ENCODE measurements at places on chromosomes 3 and 15. TPM values are rescaled to one million over a fixed set of nuclear protein-coding genes. Genes with fewer than 3 reads are reported as not detected.

Gene XCR1
- total RNA-seq = not detected

Gene P2RY14
- not detected for total RNA-seq

Gene CCR3
- total RNA-seq = not detected

Gene TRIM71
- 0.05 TPM for total RNA-seq

Gene COL7A1
- total RNA-seq = 36.6 TPM

Gene THAP10
- 2.2 TPM for total RNA-seq

Gene ADGRG7
- total RNA-seq = not detected

Gene RHOV
- 0.12 TPM for total RNA-seq

Gene P2RY13
- not detected for total RNA-seq

Gene ATP13A5
- total RNA-seq = not detected

Gene SELENOK
- total RNA-seq = 33.7 TPM

Gene ERC2
- total RNA-seq = 1.6 TPM

Gene SH2D7
- not detected for total RNA-seq

DNA sequence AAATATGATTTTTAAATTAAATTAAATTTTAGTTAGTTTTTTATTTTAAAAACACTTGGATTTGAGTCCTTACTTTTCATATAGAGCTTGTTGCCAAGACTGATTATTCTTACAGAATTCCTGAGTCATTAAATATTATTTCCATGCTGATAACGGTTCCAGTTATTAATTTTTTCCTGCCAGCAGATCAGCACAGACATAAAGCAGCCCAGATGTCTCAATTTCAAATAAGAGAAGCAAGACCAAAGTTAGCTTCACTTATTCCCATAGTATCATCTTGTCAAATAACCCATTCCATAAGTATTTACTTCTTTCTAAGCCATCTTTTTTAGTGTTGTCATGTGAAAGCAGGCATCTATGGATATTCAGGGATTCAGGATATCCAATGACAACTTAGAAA is 75.3 kb downstream of the SSR3 start:
- no peaks in the 10 kb centered on the region for H3K36me3 ChIP-seq
- no peak for DNase-seq
- H3K27ac ChIP-seq = no peak overlapping the region
- no peaks in the 10 kb centered on the region for H3K27me3 ChIP-seq

GRCh38 chr3:45817831-45818522 is 21.6 kb upstream of the SLC6A20 start:
- H3K4me1 ChIP-seq = peaks cover 26% of the 10 kb centered on the region
- peaks cover 13% of the 10 kb centered on the region for H3K36me3 ChIP-seq
- H3K27me3 ChIP-seq = no peaks in the 10 kb centered on the region
- DNase-seq = no peak
- no peak overlapping the region for H3K4me3 ChIP-seq
- peak overlapping the region; percentile 92 for H3K27ac ChIP-seq

DNA sequence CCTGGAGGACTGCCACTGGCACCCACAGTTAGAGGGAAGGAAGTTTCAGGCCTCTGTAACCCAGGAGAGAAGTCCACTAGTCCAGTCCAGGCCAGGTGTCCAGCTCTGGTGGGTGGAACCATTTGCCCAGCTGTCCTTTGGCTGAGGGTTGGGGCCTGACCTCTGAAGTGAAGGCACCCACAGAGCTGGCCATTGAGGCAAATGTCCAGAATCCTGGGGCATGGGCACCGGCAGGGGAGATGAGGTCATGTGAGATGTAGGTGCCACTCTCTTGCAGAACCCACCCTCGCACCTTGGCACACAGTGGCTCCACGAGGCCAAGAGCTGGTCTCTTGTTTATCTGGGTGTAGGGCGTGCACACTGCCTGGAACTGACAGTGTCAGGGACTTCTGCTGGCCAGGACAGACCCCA is 162.8 kb downstream of the SMAD6 start:
- no peaks in the 10 kb centered on the region for H3K27me3 ChIP-seq
- peak; percentile 59 for DNase-seq
- H3K4me1 ChIP-seq = peaks cover 16% of the 10 kb centered on the region
- no peak overlapping the region for H3K27ac ChIP-seq
- no peak overlapping the region for H3K4me3 ChIP-seq

GRCh38 chr3:15500107-15500724 is 21.3 kb downstream of the COLQ start:
- no peaks in the 10 kb centered on the region for H3K27me3 ChIP-seq
- H3K27ac ChIP-seq = no peak overlapping the region
- DNase-seq = no peak
- H3K36me3 ChIP-seq = peaks cover 3% of the 10 kb centered on the region

- no peak for DNase-seq
- H3K36me3 ChIP-seq = no peaks in the 10 kb centered on the region
- peaks cover 61% of the 10 kb centered on the region for H3K27me3 ChIP-seq
These were observed 9.6 kb upstream of the SATB1 start for GRCh38 chr3:18434711-18435110.

DNA sequence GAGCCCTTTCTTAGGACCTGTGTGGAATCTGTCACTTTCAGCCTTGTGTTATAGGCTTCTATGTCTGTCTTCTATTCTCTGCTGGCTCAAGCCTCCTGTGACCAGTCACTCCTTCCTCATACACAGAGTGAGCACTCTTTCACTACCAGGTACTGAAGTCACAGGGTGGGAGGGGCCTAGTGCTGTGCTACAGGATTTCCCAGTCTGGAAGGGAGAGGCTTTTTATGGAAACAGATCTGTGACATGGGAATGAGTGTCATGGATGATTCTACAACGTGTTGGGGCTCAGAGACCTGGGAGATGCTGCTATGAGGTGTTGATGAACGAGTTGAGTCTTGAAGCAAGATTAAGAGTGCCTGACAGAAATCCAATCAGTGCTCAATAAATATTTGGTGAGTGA is 100.5 kb downstream of the PDCD6IP start:
- H3K27ac ChIP-seq = no peak overlapping the region
- H3K36me3 ChIP-seq = peaks cover 6% of the 10 kb centered on the region
- no peak overlapping the region for H3K4me3 ChIP-seq
- peaks cover 3% of the 10 kb centered on the region for H3K27me3 ChIP-seq

DNA sequence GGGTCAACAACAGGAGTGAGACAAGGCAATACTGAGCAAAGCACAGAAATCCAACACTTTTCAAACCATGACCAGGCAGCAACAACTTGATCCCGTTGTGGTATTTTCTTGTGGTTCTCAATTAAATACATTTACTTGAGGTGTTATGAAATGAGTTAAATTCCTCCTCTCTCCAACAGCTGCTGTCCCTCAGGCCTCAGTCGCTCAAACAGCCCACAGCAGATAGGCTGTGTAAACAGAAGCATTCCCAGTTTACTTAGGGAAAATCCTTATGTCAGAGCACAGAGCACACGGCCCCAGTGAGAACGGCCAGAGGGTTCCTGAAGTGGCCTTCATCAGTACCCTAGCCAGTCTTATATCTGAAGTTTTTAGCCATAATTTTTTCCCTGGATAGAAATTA is 359.9 kb downstream of the AGBL1 start:
- no peaks in the 10 kb centered on the region for H3K36me3 ChIP-seq
- no peaks in the 10 kb centered on the region for H3K27me3 ChIP-seq
- H3K27ac ChIP-seq = no peak overlapping the region
- H3K4me3 ChIP-seq = no peak overlapping the region
- DNase-seq = no peak

DNA sequence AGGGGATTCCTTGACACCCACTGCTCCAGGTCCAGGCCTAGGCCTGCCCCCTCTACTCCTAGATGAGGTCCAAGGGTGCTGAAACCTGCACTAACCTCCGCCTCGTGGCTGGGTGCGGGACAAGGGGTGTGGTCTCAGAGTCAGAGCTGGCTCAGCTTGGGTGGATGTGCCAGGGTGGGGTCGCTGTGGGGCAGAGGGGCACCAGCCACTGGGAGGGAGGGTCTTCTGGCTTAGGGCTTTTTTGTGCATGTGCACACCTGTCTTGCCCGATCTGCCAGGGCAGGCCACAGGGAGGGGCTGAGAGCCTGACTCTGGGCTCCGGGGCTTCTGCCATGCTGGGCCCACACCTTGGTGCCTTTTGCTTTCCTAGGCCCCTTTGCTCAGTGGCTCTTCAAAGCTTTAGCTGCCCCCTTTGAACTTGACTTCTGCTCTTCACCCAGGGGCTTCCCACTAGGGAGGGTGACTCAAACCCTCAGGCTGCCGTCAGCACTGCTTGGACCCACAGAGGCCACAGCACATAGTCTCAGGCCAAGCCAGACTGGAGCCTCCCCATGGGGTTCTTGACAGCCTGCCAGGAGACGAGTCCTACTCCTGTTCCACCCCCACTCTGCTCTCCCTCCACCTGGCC is 73.0 kb downstream of the KLF13 start:
- no peak for DNase-seq
- H3K27ac ChIP-seq = no peak overlapping the region
- no peak overlapping the region for H3K4me3 ChIP-seq
- H3K36me3 ChIP-seq = no peaks in the 10 kb centered on the region
- peaks cover 33% of the 10 kb centered on the region for H3K4me1 ChIP-seq
- H3K27me3 ChIP-seq = no peaks in the 10 kb centered on the region

GRCh38 chr3:133127381-133127780 is 89.2 kb downstream of the TMEM108 start:
- no peak for DNase-seq
- no peaks in the 10 kb centered on the region for H3K36me3 ChIP-seq
- H3K4me3 ChIP-seq = no peak overlapping the region
- peaks cover 2% of the 10 kb centered on the region for H3K27me3 ChIP-seq
- no peaks in the 10 kb centered on the region for H3K4me1 ChIP-seq
- no peak overlapping the region for H3K27ac ChIP-seq

DNA sequence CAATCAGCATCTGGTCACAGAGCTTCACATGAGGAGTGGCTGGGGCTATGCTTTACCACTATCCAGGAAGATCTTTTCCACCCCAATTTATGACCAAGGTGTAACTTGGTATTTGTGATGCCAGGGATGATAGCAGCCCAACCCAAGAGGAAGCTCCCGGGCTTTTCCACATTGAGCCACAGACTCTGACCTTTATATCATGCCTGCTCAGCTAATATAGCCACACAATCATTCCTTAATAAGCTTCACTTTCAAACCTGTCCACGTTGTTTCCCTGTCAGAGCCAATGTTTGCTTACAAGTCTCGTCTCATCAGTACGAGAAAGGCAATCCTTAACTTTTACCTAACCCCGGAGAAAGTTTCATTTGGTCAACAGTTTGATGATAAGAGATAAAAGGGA is 330.9 kb downstream of the SHQ1 start:
- no peaks in the 10 kb centered on the region for H3K36me3 ChIP-seq
- no peak overlapping the region for H3K4me3 ChIP-seq
- peaks cover 31% of the 10 kb centered on the region for H3K4me1 ChIP-seq
- no peak overlapping the region for H3K27ac ChIP-seq
- no peaks in the 10 kb centered on the region for H3K27me3 ChIP-seq
- no peak for DNase-seq

- H3K27ac ChIP-seq = no peak overlapping the region
- DNase-seq = no peak
- peaks cover 33% of the 10 kb centered on the region for H3K4me1 ChIP-seq
- no peak overlapping the region for H3K4me3 ChIP-seq
- H3K36me3 ChIP-seq = peaks cover 24% of the 10 kb centered on the region
These were observed 36.5 kb downstream of the GNB4 start for GRCh38 chr3:179414804-179415203.

DNA sequence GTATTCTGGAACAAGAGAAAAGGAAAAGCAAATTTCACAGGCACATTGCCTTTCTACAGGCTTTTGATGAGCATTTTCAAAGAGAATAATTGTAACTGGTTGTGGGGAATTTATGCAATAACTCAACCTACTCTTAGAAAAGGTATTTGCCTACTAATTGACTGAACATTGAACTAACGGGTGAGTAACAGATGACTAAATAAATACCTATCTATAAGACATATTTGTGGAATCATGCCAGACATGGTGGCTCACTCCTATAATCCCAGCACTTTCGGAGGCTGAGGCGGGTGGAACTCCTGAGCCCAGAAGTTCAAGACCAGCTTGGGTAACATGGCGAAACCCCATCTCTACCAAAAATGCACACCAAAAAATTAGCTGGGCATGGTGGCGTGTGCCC is 367.7 kb downstream of the CGGBP1 start:
- no peak for DNase-seq
- no peaks in the 10 kb centered on the region for H3K4me1 ChIP-seq
- H3K27me3 ChIP-seq = no peaks in the 10 kb centered on the region
- no peak overlapping the region for H3K4me3 ChIP-seq
- H3K36me3 ChIP-seq = no peaks in the 10 kb centered on the region

DNA sequence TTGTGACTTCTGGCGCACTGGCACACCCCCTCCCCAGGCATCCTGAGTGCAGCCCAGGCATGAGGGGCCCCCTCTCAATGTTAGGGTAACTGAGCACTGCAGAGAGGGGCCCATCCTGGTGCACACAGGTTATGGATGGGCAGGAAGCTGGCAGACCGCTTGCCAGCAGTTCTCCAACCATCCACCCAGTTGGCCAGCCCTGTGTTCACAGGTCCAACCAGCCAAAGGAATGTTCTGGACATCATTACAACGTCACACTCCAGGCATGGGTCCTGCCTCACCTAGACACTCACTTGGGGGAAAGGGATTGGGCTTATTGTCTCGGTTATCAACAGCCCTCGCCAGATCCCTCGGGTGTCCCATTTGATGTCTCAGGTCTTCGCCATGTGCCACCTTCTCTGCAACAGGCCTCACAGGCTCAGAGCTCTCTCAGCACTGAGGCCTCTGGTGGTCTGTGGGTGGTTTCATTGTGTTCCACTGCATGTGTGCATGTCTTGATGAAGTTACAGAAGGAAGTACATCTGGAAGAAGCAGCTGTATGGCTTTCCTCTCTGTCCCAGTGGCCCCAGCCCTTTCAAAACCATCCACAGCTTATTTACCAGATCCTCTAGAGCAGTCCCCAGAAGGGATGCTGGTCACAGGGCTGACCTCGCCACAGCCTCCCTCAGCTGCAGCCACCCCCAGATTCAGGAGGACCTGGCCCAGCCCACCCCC is 23.7 kb downstream of the ADCY5 start:
- peaks cover 1% of the 10 kb centered on the region for H3K36me3 ChIP-seq
- DNase-seq = no peak
- peaks cover 21% of the 10 kb centered on the region for H3K27me3 ChIP-seq

GRCh38 chr3:146164971-146165769 is 4.2 kb upstream of the PLOD2 start:
- H3K4me1 ChIP-seq = peaks cover 59% of the 10 kb centered on the region
- peaks cover 3% of the 10 kb centered on the region for H3K36me3 ChIP-seq
- H3K4me3 ChIP-seq = peak overlapping the region; percentile 33
- peak overlapping the region; percentile 96 for H3K27ac ChIP-seq
- DNase-seq = no peak

- no peak overlapping the region for H3K4me3 ChIP-seq
- H3K27me3 ChIP-seq = no peaks in the 10 kb centered on the region
- H3K27ac ChIP-seq = no peak overlapping the region
- DNase-seq = no peak
- H3K4me1 ChIP-seq = peaks cover 12% of the 10 kb centered on the region
These were observed 50.7 kb downstream of the TFG start for GRCh38 chr3:100759950-100760349.

- peak within 1 kb of the TSS; percentile 79 for H3K27ac ChIP-seq
- peak within 1 kb of the TSS; percentile 77 for H3K4me3 ChIP-seq
- no peaks in the 10 kb centered on the region for H3K27me3 ChIP-seq
These were observed at the start of gene JMJD7 for GRCh38 chr15:41827880-41828806. JMJD7 (plus strand) TSS chr15:41828092; CDS start chr15:41828125, 33 bp downstream.

DNA sequence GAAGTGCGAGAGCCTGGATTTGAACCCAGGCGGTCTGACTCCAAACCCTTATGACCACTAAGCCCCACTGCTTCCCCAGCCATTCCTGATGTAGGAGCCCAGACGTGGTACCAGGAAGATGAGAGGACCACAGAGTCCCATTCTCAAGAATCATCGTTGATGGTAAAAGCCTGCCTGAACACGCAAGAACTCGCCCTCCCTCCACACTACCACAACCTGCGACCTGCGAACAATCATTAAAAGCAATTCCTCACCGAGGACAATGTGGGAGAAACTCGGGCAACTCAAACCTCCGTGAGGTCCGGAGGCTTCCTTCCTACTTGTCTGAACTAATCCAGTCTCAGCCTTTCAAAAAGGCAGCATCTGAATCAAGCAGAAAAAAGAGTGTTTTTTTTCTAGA is 10.3 kb downstream of the MAGI1 start:
- H3K4me3 ChIP-seq = no peak overlapping the region
- DNase-seq = no peak
- H3K27ac ChIP-seq = no peak overlapping the region
- no peaks in the 10 kb centered on the region for H3K27me3 ChIP-seq
